ENCODE measurements at places on chromosomes 5 and 9.

GRCh38 chr5:122879076-122879475 is 33.7 kb downstream of the SNX24 start:
- DNase-seq = no peak

GRCh38 chr5:167840527-167841130 is 450.8 kb upstream of the WWC1 start:
- DNase-seq = no peak

DNA sequence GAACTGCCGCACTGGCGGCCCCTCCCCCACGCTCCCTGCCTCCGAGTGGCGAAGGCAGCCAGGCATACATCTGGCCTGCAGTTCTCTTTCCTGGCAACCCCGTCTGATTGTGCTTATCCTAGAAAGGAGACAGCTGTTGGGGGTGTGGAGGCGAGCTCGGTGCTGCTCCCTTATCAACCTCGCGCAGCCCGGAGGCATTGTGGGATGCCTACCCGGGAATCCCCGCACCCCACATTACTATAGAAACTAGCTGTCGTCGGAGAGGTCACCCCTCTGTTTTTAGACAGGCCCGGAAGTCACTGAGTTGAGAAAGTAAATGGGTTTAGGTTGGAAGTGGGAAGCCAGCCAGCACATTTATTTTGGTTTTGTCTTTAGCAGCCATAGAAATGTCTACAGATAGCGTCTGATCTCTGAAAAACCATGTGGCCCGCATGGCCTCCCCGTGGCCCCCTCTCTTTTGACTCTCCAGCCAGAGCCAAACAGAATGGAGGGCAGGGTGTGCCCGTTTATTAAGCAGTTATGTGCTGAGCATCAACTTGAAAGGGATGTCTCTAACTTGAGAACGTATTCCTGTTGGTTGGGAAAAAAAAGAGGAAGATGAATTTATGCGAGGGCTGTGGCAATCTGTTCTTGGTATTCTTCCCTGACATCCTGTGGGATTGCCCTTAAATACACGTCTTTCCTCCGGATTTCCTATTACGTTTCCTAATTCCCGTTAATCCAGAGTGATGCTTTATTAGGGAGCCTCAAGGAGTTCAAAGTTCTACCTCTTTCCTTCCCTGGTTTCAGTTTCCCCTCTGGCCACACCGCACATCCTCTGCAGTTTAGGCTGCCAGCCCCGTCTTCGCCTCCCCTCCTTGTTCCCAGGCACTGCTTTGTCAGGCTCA is 3.9 kb downstream of the STC2 start:
- DNase-seq = no peak

- DNase-seq = no peak
Observed at GRCh38 chr9:109164042-109164441, 3.0 kb downstream of the FRRS1L start.

GRCh38 chr9:131478421-131478868 is 24.3 kb upstream of the POMT1 start:
- peak; percentile 43 for DNase-seq

GRCh38 chr5:10476878-10477277 is 35.2 kb downstream of the ROPN1L start:
- no peak for DNase-seq

GRCh38 chr9:686321-686813 is 155.1 kb upstream of the DMRT1 start:
- DNase-seq = no peak
